Stimulated activated CD8-positive, alpha-beta memory T cell treated with anti-CD3 and anti-CD28 coated beads, Interleukin-15, amount 100 ng/mL, for 4 hours (primary cell): ENCODE measurements at places on chromosomes 7 and 10.

- no peak for DNase-seq
Measured at GRCh38 chr7:94029976-94030375, 25.8 kb upstream of the BET1 start.

DNA sequence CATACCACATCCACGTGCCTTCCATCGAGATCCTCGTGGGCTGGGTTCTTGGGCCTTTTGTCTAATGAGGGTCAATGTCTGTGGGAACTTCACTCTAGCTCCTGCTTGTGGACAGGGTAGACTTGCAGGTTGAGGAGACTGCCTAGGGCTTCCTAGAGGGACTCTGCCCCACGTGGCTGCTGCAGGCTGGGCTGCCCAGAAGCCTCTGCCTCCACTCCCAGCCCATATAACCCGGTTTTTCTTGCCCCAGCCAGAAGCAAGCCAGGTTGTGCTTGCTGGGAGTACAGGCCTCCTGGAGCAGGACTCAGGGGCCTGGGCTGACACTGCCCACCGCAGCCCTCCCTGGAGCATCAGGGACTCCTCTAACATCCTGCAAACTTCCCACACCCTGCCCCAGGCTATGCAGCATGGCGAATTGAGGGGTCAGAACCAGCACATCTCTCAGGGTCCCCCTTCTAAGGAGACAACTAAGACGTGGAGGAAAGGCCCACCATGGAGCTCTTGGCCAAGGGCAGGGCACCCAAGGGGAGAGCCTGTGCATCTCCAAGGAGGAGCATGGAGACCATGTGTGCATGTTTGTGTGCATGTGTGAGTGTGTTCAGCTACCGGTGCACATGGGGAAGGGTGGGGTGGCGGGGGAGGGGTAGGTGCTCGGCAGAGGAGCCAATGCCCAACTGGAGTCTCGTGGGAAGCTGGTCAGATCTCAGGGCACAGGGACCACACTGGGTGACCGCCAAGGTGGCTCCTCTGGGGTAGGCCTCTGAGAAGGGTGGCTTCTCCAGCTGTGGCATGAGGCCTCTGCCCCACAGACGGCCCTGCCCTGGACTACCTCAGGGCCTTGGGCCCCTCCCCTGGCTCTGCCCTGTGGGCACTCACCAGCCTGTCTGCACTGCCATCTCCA is 62.6 kb downstream of the RASGEF1A start:
- no peak for DNase-seq

DNA sequence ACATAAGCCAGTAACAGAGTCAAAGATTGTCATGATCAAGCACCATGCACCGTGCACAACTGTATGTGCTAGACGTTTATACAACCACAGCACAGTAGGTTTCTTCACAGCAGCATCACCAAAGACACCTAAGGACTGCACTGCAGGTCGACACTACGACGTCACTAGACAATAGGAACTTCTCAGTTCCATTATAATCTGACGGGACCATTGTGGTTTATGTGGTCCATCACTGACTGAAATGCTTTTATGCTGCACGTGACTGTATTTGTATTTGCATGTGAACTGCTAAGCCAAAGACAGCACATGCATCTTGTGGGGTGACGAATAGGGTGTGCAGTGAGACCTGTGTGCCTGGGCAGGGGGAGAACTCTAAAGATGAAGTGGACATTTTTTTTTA is 164.9 kb downstream of the PARD3 start:
- DNase-seq: no peak

DNA sequence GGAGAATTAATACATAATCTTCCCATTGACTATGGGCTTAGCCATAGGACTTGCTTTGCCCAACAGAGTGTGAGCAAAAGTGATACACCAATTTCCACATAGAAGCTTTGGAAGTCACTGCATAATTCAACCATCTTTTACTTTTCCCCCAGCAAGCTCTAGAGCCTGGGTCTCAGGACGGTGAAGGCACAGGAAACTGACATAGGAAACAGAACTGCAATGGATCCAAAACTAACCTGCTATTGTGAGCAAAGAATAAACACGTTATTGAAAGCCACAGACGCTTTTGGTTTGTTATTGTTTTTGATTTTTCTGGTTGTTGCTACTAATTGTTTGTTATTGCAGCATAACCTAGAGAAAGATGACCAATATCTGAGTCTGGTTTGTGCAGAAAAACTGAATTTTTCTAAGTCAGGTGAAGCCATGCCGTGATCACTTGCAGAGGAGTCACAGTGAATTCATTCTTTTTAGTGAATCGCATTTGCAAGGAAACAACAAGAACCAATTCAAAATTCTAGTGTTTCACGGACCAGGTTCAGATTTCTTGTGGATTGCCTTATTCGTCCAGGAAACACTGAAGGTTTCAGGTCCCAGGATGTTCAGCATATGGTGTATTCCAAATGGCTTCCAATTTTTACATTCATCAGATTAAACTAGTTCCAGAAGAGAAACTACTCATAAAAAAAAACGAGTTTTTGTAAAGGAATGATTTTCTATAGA is 52.8 kb downstream of the CUBN start:
- DNase-seq: no peak

- DNase-seq: no peak
Measured at GRCh38 chr7:79528421-79528820, 75.0 kb upstream of the MAGI2 start.

DNA sequence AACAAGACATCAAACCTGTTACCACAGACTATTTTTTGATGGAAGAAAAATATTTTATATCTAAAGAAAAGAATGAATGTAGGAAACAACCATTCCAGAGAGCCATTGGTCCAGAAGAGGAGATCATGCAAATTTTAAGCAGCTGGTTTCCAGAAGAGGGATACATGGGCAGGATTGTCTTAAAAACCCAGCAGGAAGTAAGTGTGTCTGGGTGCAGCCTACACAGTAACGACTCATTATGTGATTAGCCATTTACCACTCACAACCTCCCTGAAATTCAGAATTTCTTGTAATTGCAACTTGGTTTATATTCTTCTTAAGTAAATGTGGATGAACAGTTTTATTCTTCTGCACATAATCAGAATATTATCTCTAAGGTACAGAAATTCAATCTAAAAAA is 46.2 kb downstream of the NOC3L start:
- no peak for DNase-seq

DNA sequence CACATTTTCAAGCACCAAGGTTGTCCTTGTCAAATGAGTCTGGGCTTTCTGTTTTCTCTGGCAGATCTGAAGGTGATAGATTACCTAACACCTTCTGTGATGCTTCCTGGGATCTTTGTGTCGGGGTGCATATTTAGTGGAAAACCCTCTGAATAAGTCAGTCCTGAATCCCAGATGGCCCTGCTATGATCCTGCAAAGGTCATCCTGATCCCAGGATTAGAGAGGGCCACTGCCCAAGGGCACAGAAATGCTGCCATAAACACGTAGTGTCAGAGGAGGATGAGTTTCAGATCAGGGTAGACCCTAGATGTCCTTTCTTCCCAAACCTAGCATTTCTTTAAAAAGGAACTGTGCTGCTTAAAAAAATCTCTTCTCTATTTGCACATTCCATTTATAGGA is 19.0 kb downstream of the AGR2 start:
- DNase-seq: no peak

GRCh38 chr10:35451151-35452016 is 115.1 kb downstream of the CCNY start:
- DNase-seq: no peak

DNA sequence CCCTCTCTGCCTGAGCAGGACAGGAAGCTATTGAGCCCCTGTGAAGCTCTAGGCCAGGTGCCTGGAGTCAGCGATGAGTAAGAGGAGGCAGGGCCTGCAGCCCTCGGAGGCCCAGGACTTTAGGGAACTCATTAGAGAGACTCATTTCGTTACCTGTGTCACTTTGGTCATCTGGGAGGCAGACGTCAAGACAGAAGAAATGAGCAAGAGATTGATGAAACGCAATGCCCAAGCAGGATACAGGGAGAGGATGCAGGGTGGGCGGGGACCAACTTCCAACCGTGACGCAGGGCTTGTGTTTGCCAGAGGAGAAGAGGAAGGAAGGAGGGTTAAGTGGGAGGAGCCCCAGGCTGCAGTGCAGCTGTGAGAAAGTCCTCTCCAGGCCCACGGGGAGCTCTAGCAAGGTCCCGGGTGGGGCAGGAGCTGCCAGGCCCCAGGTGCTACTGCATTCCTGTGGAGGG is 26.4 kb upstream of the GNA12 start:
- no peak for DNase-seq
